ENCODE measurements at places on chromosomes 3 and 15. TPM values are rescaled to one million over a fixed set of nuclear protein-coding genes. Genes with fewer than 3 reads are reported as not detected.

DNA sequence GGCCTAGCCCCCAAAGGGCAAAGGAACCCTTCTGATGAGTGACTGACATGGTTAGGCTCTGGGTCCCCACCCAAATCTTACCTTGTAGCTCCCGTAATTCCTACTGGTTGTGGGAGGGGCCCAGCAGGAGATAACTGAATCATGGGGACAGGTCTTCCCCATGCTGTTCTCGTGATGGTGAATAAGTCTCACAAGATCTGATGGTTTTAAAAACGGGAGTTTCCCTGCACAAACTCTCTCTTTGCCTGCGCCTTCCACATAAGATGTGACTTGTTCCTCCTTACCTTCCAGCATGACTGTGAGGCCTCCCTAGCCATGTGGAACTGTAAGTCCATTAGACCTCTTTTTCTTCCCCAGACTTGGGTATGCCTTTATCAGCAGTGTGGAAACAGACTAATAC lies 16.9 kb downstream of the TKT start:
- DNase-seq: no peak

DNA sequence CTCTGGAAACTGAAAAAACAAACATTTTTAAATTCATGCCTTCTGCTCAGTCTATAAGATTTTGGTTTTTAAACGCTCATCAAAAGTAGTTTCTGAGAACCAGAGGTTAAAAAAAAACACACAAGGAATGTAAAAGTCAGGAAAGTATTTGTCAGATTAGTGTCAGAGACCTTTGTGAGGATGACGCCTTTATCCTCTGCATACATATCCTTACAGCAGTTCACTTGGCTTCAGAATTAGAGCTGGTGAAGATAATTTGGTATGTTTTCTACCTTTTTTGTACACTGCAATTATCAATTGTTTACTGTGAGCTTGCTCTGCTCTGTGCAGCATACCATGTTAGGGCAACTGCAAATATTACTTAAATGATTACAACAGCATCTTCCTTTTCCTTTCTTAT lies 8.3 kb downstream of the PRTG start:
- DNase-seq: no peak

DNA sequence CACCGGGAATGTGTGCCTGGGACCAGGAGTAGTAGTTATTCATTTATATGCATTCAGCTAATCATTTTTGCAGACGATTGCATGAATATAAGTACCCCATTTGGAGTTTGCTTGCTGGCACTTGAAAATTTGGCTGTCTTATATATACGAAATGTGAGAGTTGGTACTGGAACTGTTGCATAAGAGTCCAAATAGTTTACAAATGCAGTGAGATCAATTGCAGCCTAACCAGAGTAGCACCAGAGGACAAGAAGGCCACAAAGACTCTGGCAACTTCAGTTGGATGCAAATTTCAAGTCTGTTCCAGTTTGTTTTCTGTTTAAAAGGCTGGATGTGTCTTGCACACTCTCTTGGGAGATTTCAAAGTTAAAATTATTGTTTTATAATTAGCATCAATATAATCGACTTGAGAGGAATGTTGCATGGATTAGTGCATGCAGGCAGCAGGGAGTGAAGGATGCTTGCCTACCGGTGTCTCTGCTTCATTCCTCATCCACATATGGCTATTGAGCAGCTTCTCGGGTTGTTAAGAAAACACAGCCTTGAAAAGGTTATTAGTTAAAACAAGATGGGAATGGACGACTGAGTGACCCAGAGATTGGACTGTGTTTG lies 213.0 kb downstream of the PTPRG start:
- DNase-seq: no peak

DNA sequence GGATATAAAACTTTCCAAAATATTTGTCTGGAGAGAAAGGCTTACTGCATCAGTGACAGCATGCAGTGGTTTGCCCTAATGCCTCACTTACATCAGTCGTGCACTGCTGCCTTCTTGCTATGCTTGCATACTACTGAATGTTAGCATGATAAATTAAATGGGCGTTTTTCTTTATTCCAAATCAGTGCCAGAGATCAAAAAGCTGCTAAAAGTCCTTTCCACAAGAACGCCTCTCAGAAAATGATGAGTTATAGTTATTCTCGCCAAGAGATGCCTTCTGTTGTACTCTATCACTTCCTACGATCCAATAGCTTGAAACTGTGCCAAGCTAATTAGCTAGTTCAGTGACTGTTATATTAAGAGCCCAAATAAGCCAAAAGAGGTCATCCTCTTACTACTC lies 345.8 kb upstream of the ROBO2 start:
- no peak for DNase-seq

GRCh38 chr15:70220490-70221096 lies 122.9 kb upstream of the TLE3 start:
- no peak for DNase-seq

DNA sequence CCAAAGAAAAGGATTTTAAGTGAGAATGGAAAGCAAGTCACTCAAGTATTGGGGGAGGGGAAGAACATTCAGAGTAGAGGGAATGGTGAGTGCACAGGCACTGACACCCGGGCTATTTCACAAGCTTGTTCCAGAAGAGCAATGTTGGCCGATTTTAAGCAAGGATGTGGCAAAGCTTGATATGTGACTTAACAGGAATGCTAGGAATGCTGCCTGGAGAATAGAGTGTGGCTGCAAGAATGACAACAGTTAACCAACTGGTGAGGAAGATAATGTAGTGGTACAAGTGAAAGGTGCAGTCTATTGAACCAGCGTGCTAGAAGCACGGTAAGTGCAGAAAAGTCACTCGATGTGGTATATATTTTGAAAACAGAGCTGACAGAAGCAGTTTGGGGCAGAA lies 6.2 kb upstream of the CCDC80 start:
- DNase-seq: no peak

GRCh38 chr3:126613479-126614188 lies 41.3 kb downstream of the TXNRD3 start:
- no peak for DNase-seq

DNA sequence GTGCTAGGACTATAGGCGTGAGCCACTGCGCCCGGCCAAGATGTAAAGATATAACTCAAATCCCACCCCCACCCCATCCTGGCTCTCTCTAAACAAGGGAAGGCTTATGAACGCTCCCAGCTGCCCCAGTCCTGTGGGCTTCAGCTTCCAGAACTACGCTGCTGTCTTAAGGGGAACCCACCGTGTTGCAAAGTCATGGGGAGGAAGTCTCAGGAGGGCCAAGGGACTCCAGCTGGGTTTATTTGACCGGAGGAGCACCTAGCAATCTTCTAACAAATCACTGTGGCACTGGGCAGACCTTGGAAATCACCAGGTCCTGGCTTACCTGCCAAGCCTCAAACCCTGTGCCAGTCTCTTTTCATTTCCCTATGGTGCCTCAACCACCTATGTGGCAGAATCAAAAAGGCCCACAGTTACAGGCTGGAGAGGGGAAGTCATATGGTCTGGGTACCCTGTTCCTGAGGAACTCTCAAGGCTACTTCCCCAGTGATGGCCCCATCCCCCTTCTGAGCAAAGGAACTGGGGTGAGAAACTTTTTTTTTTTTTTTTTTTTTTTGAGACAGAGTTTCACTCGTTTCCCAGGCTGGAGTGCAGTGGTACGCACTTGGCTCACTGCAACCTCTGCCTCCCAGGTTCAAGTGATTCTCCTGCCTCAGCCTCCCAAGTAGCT lies 83.4 kb downstream of the RBPMS2 start:
- no peak for DNase-seq

DNA sequence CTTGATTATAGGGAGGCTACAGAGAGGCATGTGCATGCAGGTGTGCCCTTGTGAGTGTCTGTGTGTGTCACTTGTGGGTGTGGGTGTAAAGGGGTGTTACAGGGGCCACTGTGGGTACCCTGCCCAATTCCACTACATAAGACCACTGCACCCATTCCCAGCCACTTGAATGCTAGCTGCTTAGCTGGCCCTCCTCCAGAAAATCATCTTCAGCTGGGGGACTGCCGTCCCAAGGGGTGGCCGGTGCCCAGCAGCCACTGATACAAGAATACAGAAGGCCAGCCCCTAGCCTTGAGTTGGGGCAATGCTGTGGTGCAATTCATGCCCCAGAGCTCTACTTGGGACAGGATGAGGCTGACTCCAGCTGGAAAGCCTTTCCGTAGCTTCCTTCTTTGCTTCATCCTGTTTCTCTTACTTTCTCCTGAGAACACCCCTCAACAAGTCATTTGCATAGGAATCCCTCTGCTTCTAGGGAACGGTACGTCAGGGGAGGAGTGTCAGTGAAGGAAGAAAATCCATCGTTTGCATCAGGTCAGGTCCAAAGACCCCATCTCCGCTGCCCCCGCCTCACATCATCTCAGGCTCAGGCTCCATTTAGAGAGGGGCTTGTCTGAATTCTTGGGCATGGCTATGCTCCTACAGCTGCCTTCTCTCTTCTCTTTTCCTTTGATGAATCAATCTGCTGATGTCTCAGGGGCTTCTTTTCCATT lies 72.0 kb downstream of the SCN5A start:
- DNase-seq: no peak

THPO gene
- total RNA-seq: not detected

GHRL gene
- total RNA-seq: 1.4 TPM

CLEC3B gene
- total RNA-seq: not detected

CBLB gene
- total RNA-seq: 56.4 TPM

ITIH3 gene
- total RNA-seq: 0.15 TPM

ATP13A4 gene
- 1.0 TPM for total RNA-seq

SLCO2A1 gene
- total RNA-seq: 0.05 TPM

RAB7A gene
- total RNA-seq: 171 TPM

RTP4 gene
- total RNA-seq: 3.4 TPM

All from GM12878 (cell line).